ENCODE measurements at places on chromosomes 7 and 10. TPM values are rescaled to one million over a fixed set of nuclear protein-coding genes. Genes with fewer than 3 reads are reported as not detected.

DNA sequence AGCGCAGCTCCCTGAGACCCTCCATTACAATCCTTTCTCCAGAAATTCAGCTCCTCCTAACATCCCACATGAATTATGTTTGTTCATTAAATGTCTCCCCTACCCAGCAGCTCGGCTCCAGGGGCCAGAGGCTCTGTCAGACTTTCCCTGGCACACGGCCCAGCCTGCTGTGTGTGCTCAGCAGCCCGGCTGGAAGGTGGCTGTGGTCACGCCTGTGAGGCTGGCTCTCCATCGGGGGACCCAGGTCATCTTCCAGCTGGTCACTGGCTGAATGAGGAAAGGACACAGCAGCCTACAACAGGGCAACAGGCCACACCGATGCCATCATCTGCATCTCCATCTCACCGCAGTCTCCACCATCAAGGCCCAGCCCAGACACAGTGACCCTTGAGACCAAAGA is 219.8 kb downstream of the MAD1L1 start:
- DNase-seq, result peak; percentile 61

DNA sequence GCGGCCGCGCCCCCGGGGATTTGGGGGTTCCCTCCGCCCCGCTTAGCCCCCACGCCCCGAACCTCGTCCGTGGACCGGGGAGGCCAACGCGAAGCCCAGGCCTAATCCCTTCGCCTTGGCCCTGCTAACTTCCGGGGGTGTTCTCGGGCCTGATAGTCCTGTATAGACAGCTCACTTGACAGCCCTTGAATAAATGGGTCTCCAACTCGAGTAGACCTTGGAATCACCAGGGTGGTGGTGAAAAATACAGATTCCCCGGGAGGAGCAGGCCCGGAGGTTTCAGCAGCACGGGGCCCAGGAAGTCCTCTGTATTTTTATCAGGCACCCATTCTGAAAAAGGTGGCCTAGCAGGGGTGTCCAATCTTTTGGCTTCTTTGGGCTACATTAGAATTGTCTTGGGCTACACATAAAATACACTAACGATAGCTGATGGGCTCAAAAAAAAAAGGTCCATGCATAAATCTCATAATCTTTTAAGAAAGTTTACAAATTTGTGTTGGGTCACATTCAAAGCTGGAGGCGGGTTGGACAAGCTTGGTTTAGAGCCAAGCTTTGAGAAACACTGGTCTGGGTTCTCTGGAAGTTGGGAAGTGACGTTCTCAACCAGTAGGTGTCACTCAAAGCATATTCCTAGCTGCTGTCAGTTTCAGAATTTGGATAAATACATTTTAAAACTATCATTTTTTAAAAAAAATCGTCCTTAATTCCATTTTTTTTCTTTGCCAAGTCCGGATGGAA is 221.7 kb downstream of the PHTF2 start:
- peak; percentile 90 for DNase-seq

DNA sequence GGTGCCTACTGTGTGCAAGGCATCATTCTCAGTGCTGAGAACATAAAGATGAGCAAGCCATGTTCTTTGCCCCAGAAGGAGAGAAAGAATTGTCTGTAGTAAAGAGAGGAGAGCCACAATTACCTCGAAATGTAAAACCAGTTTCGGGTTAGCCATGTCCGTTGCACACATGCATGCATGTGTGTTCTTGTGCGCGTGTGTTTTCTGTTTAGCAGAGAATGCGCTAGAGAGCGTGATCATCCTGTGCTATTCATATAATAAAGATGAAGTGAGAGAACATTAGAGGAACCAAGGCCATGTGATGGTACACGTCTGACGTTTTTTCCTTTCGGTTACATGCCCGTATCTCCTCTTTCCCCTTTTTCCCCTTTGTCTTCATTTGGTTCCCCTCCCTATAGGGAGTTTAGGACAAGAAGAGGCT is 158.2 kb downstream of the CELF2 start:
- DNase-seq, result no peak

The SHTN1 gene
- polyA plus RNA-seq, result 56.0 TPM

The IDI2 gene
- not detected for polyA plus RNA-seq

The MSMB gene
- polyA plus RNA-seq, result not detected

The CWF19L1 gene
- polyA plus RNA-seq, result 22.1 TPM
